Mammary epithelial cell (primary cell): ENCODE measurements at places on chromosomes 1 and 21. TPM values are rescaled to one million over a fixed set of nuclear protein-coding genes. Genes with fewer than 3 reads are reported as not detected.

Gene LEMD1
- polyA plus RNA-seq = 4.6 TPM

Gene DNALI1
- 1.5 TPM for polyA plus RNA-seq

Gene C1orf115
- polyA plus RNA-seq = 1.1 TPM

Gene KPRP
- 0.62 TPM for polyA plus RNA-seq

Gene UBE4B
- polyA plus RNA-seq = 17.4 TPM

Gene ST6GALNAC5
- 6.3 TPM for polyA plus RNA-seq

Gene HCN3
- 3.0 TPM for polyA plus RNA-seq

Gene WDR64
- not detected for polyA plus RNA-seq

Gene CDA
- 371 TPM for polyA plus RNA-seq

Gene ADAM30
- polyA plus RNA-seq = not detected

Gene PTAFR
- 38.1 TPM for polyA plus RNA-seq

Gene RRAGC
- polyA plus RNA-seq = 14.4 TPM

Gene PIK3R3
- 7.3 TPM for polyA plus RNA-seq

Gene SUCO
- polyA plus RNA-seq = 8.8 TPM

Gene ARTN
- 47.1 TPM for polyA plus RNA-seq

Gene SPRR2G
- not detected for polyA plus RNA-seq

Gene POU3F1
- polyA plus RNA-seq = 0.05 TPM

Gene SPRR2A
- polyA plus RNA-seq = 0.42 TPM

Gene CNIH4
- polyA plus RNA-seq = 91.3 TPM

Gene PGLYRP3
- polyA plus RNA-seq = 0.25 TPM

Gene FCER1A
- polyA plus RNA-seq = not detected

Gene CLCA4
- polyA plus RNA-seq = 0.34 TPM

Gene SLC66A1
- polyA plus RNA-seq = 16.6 TPM

Gene OR2M3
- polyA plus RNA-seq = not detected

Gene TMEM81
- polyA plus RNA-seq = 1.9 TPM

Gene EPHX1
- polyA plus RNA-seq = 17.6 TPM

Gene LYPD8
- not detected for polyA plus RNA-seq

Gene ETV3L
- polyA plus RNA-seq = not detected

Gene RPTN
- polyA plus RNA-seq = 0.01 TPM

Gene USP48
- 14.0 TPM for polyA plus RNA-seq

Gene KPNA6
- 31.2 TPM for polyA plus RNA-seq

Gene RGS18
- polyA plus RNA-seq = 0.16 TPM

Gene PLA2G5
- polyA plus RNA-seq = 0.07 TPM
